ENCODE measurements at places on chromosomes 12 and 14.

- no peak for DNase-seq
Measured at GRCh38 chr12:124384299-124384894, 89.5 kb downstream of the RFLNA start.

- DNase-seq: no peak
Measured at GRCh38 chr12:25713264-25713663, 160.2 kb upstream of the LMNTD1 start.

DNA sequence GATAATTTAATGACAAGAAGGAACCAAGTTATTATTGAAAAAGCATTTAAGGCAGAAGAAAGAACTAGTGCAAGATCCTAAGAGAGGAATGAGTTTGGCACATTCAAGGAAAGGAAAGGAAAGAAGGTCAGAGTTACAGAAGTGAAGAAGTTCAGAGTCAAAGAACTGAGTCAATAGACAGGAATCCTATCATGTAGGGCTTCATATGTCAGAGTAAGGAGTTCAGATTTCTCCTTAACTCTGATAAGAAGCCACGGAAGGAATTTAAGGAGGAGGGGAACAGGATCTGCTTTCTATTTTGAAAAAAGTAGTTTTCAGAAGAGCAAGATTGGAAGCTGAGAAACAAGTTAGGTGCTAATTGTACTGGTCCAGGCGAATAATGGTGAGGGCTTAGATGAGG lies 223.1 kb upstream of the FOXN3 start:
- DNase-seq: no peak

GRCh38 chr14:83559721-83560120 lies 1970.2 kb upstream of the FLRT2 start:
- DNase-seq: no peak

DNA sequence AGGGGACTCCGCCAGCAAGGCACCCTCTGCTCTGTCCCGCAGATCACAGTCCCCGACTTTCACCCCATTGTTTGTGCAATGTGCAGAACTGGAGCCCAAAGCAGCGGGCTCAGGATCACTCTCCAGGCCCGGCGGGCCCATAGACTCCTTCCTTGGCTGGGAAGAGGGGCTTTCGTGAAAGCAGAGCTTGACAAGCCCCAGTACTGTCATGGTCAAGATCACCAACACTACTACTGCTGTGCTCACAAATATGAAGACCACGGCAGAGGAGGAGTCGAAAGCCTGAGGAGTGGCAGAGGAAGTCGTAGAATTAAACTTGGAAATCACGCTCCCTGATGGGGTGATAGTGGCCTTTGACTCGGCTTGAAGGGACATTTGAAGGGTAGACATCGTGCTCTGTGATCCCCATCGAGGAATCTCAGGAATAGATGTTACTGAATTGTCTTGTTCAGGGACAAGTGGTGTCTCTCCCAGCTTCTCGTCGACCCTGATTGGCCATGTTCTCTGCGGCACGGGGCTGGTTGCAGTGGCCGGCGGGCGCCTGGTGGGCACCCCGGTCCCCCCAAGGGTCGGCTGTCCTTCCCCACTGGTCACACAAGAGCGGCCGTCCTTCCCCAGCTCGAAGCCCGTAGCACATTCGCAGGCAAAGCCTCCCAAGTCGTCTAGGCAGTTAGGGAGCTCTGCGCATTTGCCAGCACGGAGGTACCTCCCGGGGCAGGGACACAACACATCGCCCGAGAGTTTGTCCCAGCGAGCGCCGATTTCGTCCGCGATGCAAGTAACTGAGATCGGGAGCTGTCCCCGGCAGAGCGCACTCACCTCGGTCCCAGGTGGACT lies 1.1 kb downstream of the CLEC14A start:
- no peak for DNase-seq

DNA sequence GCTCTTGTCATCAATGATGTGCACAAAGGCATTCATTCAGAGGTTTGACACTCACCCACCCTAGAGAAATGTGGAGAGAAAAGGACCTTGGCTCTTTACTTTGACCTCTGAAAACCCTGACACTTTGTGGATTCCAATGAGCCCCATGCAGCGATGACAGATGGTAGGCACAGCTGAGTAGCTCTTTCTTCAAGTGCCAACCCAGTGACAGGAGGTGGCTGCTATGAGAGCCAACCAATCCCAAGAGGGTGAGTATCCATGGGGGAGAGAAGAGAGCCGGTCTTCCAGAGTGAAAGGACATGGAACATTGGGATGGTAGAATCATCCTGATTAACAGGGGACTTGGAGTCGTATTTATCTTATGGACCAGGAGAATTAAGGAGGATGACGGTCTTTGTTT lies 17.8 kb downstream of the SLC8A3 start:
- no peak for DNase-seq

- peak; percentile 93 for DNase-seq
Measured at GRCh38 chr12:29041621-29042020, 107.5 kb upstream of the FAR2 start.

DNA sequence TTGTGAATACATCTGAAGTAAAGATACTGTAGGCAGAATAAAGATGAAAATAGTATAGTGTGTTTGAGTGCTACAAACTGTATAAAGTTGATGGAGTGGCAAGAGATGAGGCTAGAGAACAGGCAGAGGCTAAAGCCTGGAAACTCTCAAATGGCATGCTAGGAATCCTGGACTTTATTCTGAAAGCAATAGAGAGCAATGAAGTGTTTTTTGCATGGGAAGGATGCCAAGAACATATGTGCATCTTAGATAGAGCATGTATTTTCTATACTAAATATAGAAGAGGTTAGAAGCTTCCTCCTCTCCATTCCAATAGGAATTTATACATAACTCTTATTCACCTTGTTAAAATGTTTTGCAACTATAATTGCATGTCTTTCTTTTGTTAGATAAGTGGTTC lies 86.3 kb upstream of the TMTC2 start:
- DNase-seq: no peak

DNA sequence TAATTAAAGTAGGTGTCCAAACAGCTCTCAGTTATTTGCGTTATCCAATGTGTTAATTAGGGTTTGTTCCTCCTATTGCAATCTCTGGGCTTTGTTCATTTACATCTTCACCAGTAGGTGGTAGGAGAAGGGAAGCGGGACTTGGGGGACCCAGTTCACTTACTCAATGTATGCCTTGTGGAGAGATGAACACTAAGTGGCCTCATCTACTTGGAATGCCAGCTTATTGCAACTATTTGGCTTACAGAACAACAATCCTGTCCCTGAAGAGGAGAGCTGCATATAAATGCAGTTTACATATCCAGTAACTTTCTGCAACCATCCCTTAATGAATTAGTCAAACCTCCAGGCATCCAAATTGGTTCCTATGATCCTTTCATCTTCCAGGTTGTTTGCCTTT lies 417.1 kb upstream of the CCDC196 start:
- DNase-seq: no peak

- DNase-seq: no peak
Measured at GRCh38 chr12:99250091-99250490, 397.5 kb upstream of the GARIN6 start.

DNA sequence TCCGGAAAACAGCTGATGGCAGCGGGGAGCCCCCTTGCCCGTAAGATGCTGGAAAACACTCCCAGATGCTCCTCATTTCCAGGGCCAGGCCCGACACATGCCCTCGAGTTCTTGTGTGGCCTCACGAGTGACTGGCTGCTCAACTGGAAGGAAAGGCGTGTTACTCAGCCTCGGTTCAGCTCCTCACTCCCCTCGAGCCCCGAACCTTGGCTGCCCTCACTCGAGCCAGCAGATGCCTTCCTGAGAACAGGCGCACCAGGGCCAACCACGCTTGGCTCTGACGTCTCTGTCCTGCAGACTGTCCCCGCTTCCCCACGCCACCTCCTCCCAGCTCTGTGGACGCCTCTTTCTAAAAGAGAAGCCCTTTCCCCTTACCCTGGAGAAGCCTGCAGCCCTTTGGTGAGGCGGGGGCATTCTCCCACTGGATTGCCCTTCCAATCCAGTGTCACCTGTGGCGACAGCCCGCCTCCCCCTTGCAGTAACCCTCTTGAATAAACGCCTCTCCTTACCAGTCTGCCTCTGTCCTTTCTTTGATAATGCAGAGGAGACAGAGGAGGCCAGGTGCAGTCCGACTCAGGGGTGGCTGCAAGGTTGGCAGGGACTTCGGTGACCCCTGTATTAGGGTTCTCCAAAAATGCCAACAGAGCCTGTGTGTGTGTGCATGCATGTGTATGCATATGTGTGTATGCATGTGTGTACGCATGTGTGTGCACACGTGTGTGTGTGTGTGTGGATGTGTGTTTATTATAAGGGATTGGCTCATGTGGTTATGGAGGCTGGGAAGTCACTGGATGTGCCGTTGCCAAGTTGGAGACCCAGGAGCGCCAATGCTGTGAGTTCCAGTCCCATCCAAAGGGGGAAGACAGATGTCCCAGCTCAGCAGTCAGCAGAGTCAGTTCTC lies 166.3 kb downstream of the KIF26A start:
- no peak for DNase-seq

DNA sequence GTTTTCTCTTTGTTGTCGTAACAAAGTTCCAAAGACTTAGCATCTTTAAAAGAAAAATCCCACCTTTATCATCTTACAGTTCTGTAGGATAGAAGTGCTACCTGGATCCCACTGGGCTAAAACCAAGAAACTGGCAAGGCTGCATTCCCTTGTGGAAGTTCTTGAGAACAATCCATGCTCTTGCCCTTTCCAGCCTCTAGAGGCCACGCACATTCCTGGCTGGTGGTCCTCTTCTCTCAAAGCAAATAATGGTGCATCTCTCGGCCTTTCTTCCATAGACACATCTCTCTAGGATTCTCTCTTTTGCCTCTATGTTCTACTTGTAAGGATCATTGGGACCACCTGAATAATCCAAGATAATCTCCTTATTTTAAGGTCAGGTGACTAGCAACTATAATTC lies 8.2 kb upstream of the PAWR start:
- no peak for DNase-seq

- DNase-seq: peak; percentile 89
Measured at GRCh38 chr12:43370263-43370662, 181.7 kb downstream of the ADAMTS20 start.

DNA sequence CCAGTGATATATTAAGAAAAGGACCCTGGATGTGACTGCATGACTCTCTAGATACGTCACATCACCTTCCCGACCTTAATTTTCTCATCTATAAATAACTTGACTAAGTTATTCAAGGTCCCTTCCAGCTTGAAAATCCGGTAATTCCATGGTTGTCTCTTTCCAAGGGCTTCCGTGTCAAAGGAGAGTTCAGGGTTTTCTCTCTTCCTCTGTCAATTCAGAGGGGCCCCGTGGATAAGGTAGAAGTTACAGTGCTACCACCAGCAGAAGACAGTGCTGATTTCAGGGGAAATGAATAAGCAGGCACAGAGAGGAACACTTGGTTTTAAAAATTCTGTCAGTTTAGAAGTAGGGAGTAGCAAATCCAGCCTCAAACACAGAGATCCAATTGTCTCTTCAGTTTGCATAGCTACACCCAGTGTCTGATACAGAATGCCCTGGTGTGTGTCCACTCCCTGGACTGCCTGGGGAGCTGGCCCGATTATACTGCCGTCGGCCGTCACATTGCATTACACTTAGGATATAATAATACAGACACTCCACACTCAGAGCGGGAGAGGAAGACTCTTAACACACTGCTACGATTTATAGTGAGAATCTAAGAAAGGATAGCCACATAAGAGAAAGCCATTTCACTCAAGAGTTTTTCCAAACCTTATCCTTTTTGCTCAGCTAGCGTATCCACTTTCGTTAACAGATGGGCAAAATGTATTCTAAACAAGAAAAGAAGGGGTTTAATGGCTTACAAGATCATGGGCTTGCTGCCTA lies 54.7 kb upstream of the GTF2A1 start:
- DNase-seq: no peak

- DNase-seq: peak; percentile 80
Measured at GRCh38 chr14:34843011-34843554, 32.1 kb downstream of the BAZ1A start.

- DNase-seq: no peak
Measured at GRCh38 chr14:32657081-32657480, 281.6 kb upstream of the NPAS3 start.

GRCh38 chr12:106766393-106766826 lies 8.1 kb upstream of the RIC8B start:
- no peak for DNase-seq

- no peak for DNase-seq
Measured at GRCh38 chr14:65972346-65972870, 513.8 kb upstream of the CCDC196 start.

DNA sequence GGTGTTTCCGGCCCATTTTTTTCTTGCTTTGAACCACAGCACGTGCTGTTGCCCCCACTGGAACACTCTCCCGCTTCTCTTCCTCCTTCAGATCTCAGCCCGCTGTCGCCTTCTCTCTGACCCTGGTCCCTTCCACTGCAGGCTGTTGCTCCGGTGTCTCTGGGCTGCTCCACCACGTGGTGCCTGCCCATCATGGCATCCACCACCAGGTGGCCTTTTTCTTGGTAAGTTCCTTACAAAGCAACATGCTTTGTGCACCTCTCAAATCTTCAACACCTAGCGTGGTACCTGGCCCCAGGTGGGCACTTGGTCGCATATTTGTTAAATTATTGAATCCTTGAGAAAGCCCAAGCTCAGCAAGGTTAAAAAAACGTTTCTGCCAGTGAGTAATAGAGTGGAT lies 19.1 kb downstream of the TUNAR start:
- peak; percentile 22 for DNase-seq

DNA sequence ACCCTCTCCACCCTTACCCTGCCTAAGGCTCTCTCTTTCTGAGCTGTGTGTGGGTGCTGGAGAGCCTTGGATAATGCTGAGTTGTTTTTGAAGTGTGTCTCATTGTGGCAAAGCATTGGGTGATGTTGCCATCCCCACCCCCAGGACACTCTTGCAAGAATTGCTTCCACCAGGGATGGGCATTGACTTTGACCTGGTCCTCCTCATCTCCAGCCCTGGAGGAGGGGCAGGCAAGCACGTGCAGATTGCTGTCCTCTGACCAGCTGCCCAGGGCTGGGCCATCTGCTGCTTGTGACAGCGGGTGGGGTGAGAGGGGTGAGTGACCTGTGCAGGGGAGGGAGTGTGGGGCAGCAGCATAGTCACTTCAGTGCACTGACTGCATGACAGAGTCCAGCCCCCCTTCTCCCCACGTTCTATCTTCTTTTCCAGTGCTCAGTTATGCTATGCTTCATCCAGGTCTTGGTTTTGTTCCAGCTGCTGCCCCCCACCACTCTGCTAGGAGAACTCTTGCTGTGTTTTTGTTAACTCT lies 26.2 kb downstream of the SUSD6 start:
- DNase-seq: no peak
